Lower lobe of right lung (tissue), 2 donors: ENCODE measurements at places on chromosomes 2 and 18. TPM values are rescaled to one million over a fixed set of nuclear protein-coding genes. Genes with fewer than 3 reads are reported as not detected.

- H3K4me1 ChIP-seq = no peaks in the 10 kb centered on the region
- no peak for DNase-seq
- no peak overlapping the region for H3K27ac ChIP-seq
These were observed 100.9 kb upstream of the SPHKAP start for GRCh38 chr2:228282376-228282775.

DNA sequence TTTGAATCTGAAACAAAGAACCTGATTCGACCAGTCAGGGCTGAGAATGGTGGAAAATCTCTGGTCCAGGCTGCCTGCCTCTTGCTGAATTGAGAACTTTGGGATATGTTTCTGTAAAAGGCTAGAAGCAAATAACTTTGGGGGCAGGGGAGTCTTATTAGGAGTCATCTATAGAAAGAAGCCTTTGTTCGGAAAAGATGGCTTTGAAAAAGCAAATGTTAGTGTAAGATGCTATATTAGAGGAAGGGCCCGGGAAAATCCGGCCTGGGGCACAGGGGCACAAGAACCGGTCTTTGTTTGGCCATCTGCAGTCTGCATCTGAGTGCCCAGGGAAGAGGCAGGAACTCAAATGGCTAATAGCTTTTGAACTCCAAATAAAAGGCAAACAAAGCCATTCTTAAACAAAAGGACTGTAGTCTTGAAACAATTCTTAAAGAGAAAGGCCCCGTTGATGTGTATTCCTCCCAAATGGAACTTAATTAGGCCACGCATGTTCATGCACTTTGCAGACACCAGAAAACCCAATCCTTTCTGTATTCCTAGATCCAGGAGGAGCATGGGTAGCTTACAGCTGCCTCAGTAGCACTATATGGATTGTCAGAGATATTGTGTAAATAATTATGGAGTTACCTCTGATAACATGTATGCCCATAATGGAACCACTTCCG is 180.0 kb upstream of the ARL4C start:
- H3K27me3 ChIP-seq = no peaks in the 10 kb centered on the region
- H3K36me3 ChIP-seq = no peaks in the 10 kb centered on the region
- no peak for DNase-seq
- peaks cover 16% of the 10 kb centered on the region for H3K4me1 ChIP-seq

DNA sequence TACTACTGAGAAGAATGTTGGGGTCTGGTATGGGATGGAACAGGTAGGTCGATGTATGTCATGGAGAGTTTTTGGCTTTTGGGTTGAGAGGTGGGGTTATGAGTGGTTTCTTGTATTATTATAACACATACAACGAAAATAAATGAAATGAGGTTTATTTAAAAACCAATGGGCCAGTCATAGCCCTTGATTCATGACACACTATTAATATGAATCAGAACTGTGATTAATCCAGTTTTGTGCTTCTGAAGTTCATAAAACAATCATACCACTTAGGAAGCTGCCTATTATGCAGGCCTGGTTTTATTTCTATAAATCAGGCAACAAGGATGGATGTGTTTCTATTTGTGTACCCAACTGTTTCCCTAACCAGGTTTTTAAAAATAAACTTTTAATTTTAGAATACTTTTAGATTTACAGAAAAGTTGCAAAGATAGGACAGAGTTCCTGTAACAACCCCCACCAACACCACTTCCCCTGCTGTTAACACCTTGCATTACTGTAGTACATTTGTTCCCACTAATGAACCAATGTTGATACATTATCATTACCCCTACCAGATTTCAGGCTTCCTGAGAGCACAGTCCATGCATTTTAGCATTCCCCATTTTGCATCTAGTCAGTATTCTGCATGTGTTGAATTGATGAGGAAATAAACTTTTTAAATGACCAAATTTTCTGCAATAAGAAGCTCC is 37.5 kb upstream of the NCOA1 start:
- H3K36me3 ChIP-seq = no peaks in the 10 kb centered on the region
- peaks cover 2% of the 10 kb centered on the region for H3K4me1 ChIP-seq
- no peaks in the 10 kb centered on the region for H3K27me3 ChIP-seq
- peak overlapping the region; percentile 12 for H3K4me3 ChIP-seq

DNA sequence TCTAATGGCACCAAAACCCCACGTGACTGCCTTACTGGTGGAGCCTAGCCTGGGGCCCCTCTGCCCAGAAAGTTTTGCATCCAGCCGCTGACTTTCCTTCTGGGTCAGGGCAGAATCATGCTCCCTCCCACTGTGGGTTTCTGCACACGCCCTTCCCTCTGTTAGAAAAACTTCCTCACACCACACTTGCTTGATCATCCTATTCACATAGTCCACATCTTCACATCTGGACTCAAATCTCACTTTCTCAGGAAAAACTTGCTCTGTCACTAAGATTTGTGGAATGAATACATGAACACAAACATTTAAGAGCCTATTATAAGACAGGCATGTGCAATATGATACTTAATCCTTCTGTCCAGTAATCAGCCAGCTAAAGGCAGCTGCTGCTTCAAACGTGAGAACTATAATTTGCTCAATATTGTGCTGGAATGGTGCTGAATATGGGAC is 274.7 kb downstream of the RND3 start:
- H3K27ac ChIP-seq = no peak overlapping the region
- no peaks in the 10 kb centered on the region for H3K4me1 ChIP-seq
- no peaks in the 10 kb centered on the region for H3K36me3 ChIP-seq
- DNase-seq = no peak
- H3K27me3 ChIP-seq = no peaks in the 10 kb centered on the region

- H3K4me1 ChIP-seq = peaks cover 8% of the 10 kb centered on the region
- H3K4me3 ChIP-seq = no peak overlapping the region
- DNase-seq = no peak
- no peak overlapping the region for H3K27ac ChIP-seq
These were observed 50.4 kb upstream of the CYRIA start for GRCh38 chr2:16716024-16716423.

DNA sequence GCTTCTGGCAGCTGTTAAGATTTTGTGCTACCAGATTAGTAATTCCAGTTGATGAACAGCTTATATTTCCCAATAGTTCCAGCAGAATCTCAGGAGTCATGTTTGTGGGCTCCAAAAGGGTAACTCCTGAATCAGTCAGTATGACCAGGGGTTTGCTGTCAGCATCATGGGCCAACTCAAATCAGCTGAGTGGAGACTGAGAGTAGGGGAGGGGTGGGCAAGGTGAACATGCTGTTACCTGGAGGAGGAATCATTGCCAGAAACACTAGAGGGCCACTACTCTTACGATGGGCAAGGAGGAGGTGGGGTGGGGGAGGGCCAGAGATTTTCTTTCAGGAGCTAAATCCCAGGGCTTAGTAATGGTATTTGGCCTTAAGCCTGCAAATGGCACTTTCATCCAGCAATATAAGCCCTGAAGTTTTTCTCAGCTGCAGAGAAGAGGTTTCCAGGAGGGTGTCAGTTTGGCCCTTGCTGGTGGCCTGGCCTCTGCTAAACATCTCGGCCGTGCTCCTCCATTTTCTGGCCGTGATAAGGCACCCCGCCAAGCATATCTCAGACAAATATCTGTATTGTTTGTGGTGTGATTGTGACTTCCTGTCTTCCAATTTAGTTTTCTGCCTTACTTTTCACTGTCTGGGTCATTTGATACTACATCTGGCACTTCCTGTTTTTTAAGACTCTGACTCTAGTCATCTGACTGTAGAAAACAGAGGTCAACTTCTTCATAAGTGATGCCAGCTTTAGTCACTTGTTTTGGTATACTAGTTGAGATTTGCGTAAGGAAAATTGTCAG is 120.5 kb upstream of the CXCR4 start:
- peak overlapping the region; percentile 82 for H3K27ac ChIP-seq
- H3K27me3 ChIP-seq = no peaks in the 10 kb centered on the region
- peaks cover 15% of the 10 kb centered on the region for H3K4me1 ChIP-seq
- no peak overlapping the region for H3K4me3 ChIP-seq
- DNase-seq = no peak

GRCh38 chr2:156189143-156189542 is 143.4 kb downstream of the NR4A2 start:
- no peak for DNase-seq

DNA sequence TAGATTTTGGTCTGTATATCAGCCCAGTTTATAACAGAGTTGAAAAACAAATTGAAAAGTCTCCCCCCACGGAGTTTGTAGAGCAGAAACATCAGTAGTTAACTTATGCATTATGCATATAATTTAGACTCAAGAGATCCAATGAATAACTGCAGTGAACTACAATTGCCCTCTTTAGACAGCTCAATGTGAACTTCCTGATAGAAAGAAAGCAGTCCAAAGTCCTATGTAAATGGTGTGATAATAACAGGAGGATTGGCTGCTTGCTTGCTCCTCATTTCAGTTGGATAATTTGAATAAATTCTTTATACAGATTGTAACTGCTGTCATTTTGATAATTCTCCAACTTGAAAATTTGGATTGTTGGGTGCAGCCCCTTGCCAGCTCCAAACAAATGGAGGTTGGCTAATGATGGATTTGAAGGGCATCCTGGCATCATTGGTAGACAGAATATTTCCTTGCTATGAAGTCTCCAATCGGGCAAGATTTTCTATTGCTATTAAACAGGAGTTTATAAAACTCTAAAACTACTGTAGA is 297.1 kb downstream of the ASXL3 start:
- no peaks in the 10 kb centered on the region for H3K4me1 ChIP-seq
- no peak overlapping the region for H3K27ac ChIP-seq
- no peaks in the 10 kb centered on the region for H3K27me3 ChIP-seq
- H3K36me3 ChIP-seq = no peaks in the 10 kb centered on the region
- H3K4me3 ChIP-seq = no peak overlapping the region

KCNJ13 gene
- total RNA-seq = not detected

EGR4 gene
- total RNA-seq = not detected

SRD5A2 gene
- total RNA-seq = 1.2 TPM

LYPD6B gene
- total RNA-seq = 2.0 TPM

RRM2 gene
- 8.4 TPM for total RNA-seq

SCN7A gene
- total RNA-seq = 69.0 TPM

RMDN2 gene
- total RNA-seq = 21.9 TPM

BOD1L2 gene
- total RNA-seq = not detected

RGPD3 gene
- total RNA-seq = 0.21 TPM
